Kidney epithelial cell (primary cell): ENCODE measurements at places on chromosomes 11 and 22.

- DNase-seq: no peak
Observed at GRCh38 chr11:17572359-17572690, 25.3 kb downstream of the OTOG start.

- no peak for DNase-seq
Observed at GRCh38 chr11:1367721-1368120, 22.0 kb upstream of the BRSK2 start.

- DNase-seq: no peak
Observed at GRCh38 chr22:49724030-49724892, 103.4 kb downstream of the BRD1 start.

GRCh38 chr11:18100926-18101656 lies 4.8 kb downstream of the SAAL1 start:
- no peak for DNase-seq

- no peak for DNase-seq
Observed at GRCh38 chr11:68935066-68935465, 31.4 kb downstream of the IGHMBP2 start.

DNA sequence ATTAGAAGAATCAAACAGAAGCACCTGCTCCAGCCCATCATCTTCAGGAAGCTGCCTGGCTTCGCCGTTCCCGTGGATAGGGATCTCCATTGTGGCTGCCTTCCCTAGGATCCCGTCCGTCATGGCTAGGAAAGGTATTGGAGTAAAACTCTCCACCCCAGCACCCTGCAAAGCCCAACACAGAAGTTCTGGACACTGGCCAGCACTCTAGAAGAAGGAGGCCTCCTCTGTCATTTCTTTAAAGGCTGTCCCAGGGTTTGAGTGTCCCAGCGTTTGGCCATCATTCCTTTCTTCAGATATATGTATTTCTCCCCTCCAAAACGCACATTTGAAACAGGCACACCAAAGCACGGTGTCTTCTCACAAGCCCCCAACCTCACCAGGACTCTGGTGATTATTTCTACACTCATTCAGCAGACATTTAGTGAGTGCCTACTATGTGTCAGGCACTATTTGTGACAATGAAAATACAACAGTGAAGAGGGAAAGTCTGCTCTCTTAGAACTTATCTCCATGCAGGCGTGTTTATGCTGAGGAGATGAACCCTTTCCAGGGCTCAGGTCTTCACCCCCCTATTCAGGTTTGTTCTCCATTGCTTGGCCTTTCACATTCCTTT lies 724 bp downstream of the ARFIP2 start:
- no peak for DNase-seq

DNA sequence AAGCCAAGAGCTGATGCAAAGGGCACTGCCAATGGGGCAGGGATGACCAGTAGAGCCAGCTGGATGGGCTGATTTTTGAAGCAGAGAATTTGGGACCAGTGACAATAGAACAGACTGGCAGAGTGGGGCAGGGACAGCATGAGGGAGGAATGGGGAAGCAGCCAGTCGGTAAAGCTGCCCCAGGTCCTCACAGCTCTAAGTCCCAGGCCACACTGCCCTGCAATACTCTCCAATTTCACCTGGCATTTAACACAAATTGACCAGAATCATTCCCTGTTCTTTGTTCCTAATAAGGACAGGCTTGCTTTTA lies 186.9 kb downstream of the CTTN start:
- DNase-seq: no peak

DNA sequence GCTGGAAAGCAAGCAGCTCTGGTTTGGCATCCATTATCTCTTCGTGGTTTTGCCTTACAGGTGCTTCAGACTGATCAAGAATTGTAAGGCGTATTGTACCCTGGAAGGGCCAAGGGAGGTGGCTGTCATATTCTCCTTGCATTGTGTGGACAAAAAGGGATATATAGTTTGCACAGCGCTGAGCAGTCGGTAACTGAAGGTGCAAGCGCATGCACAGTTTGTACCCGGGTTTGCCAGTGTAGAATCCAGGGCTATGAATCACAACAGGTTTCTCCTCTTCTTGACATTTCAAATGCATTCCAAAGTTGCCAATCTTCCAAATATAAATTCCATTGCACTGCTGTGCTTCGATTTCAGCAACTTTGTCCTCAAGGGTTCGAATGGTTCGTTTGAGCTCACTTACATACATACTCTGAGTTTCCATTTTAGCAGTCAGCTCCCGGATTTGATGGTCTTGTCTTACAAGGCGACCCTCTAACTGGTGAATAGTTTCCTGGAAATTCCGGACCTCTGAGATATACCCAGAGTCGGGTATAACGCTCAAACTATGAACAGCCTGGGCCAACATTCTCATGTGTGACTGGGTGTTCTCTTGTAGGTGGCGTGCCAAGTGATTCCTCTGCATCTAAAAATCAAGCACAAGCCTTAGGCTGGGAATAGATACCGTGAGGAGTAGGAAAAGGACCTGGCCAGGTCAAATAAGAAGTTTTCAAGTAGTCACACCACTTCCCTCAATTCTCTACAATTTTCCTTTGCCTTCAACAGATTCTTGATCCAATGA lies 19.9 kb downstream of the TRAF6 start:
- DNase-seq: no peak

- no peak for DNase-seq
Observed at GRCh38 chr22:43157874-43158546, 6.7 kb downstream of the TSPO start.
